SHP77 (cell line): ENCODE measurements at places on chromosomes 7 and 10.

GRCh38 chr10:24209432-24209771, 464 bp downstream of the KIAA1217 start:
- no peak for DNase-seq

GRCh38 chr7:46212425-46213153, 291.5 kb upstream of the IGFBP3 start:
- DNase-seq, result no peak

DNA sequence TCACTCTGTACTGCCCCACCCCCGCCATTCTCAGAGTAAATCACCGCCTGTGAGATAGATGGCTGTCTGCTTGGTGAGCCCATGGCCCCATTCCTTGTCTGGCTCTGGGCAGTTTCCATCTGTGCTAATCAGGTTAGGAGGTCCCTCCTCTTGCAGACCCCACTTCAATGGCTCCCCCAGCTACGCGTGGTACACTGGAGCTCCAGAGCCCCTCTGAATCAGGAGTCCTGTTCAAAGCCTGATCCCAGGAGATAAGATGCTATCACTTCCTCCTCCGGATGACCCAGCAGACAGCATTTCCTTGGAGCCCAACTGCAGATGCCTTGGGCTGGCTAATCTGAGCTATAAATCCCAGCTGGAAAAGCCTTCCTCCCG, 122.3 kb downstream of the SH3PXD2A start:
- DNase-seq, result no peak

DNA sequence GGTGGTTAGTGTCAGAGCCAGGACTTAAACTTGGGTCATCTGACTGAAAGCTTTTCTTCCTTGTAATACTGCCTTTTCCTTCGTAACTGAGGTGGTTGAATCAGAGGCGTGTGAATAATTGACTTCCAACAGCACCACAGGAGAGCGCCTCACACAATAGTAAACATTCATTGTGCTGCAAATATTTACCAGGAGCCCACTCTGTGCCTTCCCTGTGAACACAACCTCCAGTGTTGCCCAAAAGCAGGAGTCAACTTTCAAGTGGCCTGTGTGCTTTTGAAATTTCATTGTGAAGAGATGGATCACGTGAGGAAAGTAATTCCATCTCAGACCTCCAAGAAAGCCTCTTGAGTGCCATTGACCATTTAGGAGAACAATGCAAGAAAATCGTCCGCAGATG, 60.2 kb downstream of the ADRA2A start:
- no peak for DNase-seq

DNA sequence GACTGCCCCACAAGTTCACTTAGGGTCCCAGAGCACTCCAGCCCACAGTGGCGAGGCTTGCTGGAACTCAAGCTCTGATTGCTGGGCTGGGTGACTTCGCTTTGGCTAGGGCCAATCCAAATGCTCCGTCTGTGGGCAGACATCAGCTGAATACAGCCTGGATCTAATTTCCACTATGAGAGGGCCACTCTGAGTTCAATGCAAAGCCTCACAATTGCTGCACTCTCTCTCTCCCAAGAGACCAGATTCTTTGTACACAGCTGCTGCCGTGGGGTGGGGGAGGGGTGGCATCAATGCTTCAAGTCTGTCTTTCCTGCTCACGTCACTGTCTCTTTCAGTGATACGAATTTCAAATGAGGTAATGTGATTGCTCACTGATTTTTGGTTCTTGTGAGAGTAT, 47.3 kb upstream of the BPGM start:
- no peak for DNase-seq

GRCh38 chr7:100863406-100863950, 3.7 kb upstream of the TRIP6 start:
- no peak for DNase-seq

DNA sequence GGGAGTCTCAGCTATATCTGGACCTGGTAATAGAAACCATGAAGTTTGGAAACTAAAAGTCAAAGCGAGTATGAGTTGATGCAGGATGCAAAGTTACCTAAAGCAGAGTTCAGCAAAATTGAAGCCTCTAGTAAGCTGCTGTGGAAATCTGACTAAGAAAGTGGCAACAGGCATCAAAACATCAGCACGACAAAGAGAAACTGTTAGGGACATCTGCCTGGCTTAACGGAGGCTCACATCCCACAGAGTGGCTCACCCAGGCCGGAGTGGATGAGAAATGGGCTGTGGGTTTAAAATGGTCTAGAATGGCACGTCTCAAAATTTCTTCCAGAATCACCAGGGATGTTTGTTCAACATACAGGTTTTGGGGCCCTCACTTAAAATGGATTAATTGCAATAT, 164.1 kb upstream of the NPY start:
- no peak for DNase-seq
